ENCODE measurements at places on chromosomes 11 and 22.

DNA sequence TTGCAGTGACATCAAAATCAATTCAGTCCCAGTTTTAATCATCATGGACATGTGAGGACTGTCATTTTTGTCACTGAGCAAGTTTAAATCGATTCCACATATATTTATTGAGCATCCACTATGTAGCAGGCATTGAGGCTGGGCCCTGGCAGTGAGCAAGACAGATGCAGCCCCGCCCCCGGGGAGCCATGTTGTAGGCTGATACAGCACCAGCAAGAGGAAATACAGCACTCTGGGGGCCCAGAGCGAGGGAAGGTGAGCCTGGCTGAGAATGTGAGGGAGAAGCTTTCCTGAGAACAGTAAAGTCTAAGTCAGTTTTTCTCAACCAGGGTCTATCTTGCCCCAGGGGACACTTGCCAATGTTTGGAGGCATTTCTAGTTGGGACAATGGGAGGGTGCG lies 108.6 kb upstream of the ASPHD2 start:
- no peak for DNase-seq

DNA sequence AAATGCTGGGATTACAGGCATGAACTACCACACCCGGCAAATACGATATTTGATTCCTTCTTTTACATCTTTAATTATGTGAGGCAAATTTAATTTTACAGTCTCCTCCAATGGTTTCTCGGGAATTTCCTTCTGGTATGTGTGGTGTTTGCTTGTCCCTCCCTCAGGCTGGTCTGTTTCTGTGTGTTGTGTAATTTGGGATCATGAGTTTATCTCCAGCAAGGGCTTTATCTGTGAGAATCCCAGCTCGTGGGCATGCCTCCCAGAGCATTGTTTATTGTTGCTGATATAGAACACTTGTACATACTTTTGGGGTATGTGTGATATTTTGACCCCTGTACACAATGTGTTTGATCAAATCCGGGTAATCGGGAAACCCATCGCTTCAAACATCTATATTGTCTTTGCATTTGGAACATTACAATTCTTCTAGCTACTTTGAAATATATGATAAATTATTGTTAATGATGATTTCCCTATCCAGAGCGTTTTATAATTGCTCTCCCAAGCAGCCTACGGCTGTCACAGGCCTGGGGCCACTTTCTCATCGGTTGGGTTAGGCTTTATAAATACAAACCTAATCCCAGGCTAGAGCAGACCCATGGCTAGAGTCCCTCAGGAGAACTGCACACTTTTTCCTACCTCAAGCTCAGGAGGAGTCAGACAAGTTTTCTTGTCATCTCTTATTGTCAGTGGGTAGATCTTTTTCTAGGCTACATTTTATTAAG lies 15.0 kb upstream of the PRR5 start:
- DNase-seq: no peak

DNA sequence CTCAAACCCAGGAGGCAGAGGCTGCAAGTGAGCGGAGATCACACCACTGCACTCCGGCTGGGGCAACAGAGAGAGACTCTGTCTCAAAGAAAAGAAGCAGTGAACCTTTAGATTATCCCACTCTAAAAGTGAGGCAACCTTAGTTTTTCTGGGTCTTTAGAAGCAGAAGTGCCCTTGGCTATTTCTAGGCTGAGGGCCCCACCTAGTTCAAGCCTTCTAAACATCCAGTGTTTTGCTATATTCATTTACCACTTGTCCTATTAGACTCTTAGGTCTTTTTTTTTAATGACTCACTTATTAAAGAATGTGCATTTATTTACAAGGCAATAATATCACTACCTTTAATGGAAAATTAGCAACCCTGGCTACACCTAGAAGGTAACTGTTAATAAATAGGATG lies 16.7 kb upstream of the EHF start:
- no peak for DNase-seq

- DNase-seq: no peak
Observed at GRCh38 chr22:33000342-33001280, 57.6 kb downstream of the SYN3 start.

- no peak for DNase-seq
Observed at GRCh38 chr11:60970369-60970774, 1.1 kb upstream of the CD6 start.

DNA sequence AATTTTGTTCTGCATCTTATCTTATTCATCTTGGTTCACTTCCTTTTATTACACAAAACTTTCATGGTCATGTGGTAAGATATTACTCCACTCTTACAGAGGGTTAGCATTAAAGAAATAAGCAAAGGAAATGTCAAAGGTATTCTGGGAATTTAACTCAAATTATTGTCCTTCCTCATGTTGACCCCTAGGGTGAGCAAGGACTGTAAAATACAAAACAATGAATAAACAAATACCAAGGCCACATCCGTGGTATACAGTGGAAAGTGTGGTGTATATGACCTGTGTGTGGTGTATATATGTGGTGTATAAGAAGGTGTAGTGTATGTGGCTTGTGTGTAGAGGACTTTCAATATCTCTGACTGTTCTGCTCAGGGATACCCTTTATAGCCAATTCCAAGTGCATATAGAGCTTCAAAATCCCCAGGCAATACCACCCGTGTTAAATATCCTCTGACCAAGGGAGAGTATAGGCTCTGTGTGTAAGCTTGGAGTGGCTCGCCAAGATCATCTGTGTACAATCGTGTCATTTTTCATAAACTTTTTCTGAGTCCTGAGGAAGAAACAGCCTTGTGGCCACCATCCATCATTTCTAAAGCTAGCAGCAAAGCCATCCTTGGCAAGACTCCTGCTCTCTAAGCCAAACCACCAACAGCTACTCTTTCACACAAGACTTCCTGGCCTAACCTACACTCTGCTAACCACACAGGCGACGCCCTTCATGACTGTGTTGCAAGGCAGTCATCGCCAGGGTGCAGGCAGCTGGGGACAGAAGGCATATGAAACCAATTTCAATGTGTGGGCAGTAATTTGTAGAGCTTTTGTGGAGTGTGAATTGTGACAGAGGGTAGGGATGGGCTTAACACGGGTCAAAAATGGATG lies 548.0 kb downstream of the ETS1 start:
- no peak for DNase-seq

DNA sequence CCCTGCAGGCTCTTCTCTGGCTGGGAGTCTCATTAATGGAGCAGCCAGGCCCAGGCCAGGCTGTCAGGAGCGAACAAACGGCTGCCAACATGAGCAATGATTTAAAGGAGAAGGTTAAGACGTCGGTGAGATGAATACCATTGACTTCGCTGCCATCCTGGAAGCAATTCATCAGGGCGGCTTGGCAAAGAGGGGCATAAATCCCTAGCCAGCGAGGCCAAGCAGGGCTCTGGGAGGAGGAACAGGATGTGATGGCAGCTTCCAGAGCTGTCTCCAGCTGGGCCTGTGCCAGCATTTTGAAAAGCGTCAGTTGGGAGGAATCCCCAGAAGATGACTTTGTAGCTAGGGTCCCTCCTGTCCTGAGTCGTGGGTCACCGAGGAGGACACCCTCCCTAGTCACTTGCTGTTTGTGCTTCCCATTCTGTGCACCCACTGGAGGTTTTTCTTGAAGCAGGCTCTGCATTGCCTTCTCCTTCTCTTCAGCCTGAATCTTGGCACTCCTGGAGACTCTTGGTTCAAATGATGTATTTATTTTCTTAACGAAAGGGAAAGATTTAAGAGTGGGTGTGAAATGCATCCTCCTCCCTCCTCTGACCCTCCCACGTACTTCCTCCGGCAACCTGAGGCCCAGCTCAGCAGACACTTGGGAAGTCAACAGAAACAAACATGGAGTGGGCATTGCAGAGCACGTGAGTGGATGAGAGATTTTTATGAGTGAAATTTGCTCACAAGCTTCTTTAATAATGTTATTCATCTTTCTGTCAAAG lies 476.3 kb upstream of the CADM1 start:
- DNase-seq: no peak

DNA sequence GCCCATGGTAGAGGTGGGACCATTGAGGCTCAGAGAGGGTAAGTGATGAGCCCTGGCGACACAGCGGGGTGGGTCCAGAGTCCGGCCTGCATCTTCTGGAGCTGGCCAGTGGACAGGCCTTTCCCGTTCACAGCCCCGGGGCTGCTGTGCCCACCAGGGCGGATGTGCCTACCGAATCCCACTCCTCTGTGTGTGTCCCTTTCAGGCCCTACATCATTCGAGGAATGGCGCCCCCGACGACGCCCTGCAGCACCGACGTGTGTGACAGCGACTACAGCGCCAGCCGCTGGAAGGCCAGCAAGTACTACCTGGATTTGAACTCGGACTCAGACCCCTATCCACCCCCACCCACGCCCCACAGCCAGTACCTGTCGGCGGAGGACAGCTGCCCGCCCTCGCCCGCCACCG lies 11.9 kb upstream of the PPP6R3 start:
- no peak for DNase-seq

GRCh38 chr11:2599561-2600189 lies 100.1 kb downstream of the KCNQ1OT1 start:
- DNase-seq: no peak

DNA sequence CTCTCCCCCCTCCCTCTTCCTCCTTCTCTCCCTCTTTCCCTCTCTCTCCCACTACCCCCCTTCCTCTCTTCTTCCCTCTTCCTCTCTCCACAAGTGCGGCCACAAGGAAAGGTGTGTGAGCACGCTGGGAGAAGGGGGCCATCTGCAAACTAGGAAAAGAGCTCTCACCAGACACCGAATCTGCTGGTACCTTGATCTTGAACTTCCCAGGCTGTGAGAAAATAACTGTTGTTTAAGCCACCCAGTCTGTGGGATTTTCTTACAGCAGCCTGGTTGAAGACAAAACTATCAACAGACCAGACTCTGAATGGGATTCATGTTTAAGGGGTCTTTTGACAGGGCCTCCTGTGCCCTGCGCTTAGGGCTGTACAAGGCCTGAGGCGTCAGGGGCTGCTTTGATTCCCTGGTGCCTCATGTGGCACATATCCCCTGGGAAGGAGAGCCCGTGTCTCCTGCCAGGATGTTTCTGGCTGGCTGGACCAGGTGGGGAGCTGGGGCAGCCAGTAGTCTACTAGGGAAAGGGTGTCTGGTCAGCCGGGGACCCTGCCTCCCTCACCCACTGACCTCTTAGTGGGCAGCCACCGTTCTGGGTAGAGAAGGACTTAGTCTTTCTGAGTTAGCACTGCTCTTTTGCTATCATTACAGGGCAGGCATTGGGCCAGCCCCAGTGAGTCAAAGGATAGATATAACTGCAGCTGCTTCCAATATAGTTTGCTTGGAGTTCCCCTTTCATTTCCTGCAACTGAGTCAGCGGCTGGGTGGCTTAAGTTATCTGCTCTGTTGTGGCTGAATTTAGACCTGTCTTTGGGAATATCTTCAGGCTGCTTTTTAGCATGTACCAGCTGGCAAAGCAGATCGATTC lies 6.2 kb downstream of the PANX1 start:
- DNase-seq: no peak

DNA sequence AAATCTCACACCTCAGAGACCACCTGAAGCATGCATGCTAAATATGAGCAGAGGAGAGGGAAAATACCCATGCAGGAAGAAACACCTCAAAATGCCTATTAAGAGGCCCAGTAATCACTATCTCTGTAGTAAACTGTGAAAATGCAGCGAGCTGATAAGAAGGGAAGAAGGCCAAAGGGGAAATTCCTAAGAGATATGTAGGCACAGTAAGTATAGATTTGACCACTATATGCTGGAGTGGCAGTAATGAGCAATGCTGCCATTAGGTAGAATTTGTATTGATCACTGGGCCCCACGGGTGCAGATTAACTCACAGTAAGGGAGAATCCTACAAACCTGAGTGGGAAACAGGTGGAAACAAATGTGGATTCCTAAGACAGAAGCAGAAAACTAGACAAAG lies 1813.1 kb upstream of the RAG2 start:
- DNase-seq: no peak

Data from D721Med (cell line).